Transverse colon (tissue), 4 donors: ENCODE measurements at places on chromosomes 5 and 9. TPM values are rescaled to one million over a fixed set of nuclear protein-coding genes. Genes with fewer than 3 reads are reported as not detected.

The PLAC8L1 gene
- total RNA-seq: not detected

The PCDHA6 gene
- 3.0 TPM for total RNA-seq

The PTPN3 gene
- total RNA-seq: 12.7 TPM

The SLC36A2 gene
- not detected for total RNA-seq

The CDX1 gene
- 249 TPM for total RNA-seq

The PTGER4 gene
- 104 TPM for total RNA-seq

The LIFR gene
- 28.1 TPM for total RNA-seq

DNA sequence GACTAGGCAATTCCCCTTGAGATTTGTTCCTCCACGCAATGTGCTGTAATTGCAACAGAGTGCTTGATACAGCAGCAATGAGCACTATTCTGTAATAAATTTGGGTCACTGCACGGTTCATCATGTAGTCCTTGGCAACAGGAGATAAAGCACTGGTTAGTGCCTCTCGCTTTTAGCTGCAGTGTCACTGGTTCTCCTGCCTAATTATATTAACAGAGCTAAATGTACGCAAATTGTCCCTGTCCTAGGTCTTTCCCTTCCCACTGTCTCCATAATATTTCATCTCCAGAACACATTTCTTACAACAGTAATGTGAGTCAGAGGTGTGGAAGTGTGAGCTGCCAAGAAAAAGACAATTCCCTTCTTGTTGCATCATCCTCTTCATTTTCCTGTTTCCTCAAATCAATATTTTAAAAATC is 553.1 kb downstream of the ZNF608 start:
- H3K27ac ChIP-seq: no peak overlapping the region
- H3K4me1 ChIP-seq: no peaks in the 10 kb centered on the region
- H3K36me3 ChIP-seq: no peaks in the 10 kb centered on the region
- no peaks in the 10 kb centered on the region for H3K27me3 ChIP-seq

DNA sequence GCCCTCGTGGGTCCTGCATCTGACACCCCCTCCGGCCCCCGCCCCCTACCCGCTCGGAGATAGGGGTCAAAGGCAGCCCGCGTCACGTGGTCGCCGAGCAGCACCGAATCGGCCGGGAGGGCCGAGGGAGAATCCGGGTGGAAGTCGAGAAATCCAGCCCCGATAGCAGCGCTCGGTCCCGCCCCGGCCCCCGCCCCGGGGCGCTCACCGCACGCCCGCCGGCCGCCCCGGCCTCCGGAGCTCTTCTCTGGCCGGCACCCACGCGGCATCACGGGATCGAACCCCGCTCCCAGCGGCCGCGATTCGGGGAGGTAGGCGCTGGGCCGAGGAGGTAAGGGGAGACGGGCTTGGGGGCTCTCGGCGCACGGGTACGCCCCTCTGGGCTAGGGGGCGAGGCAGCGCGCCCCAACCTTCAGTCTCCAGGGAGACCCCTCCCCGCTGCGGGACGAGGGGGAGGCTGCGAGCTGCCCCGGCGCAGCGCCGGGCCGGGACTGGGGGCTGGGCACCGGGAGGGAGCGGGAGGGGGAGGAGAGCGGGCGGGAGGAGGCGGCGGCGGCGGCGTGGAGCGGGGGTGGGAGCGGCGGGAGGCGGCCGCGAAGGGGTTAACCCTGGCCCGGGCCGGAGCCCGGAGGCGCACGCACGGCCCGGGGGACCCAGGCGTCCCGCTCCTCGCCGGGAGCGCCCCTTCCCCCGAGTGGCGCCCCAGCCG is 22.1 kb upstream of the NDST1 start:
- peak overlapping the region; percentile 62 for H3K4me3 ChIP-seq
- H3K27me3 ChIP-seq: no peaks in the 10 kb centered on the region
- peak overlapping the region; percentile 95 for H3K27ac ChIP-seq
- no peaks in the 10 kb centered on the region for H3K36me3 ChIP-seq
- peaks cover 49% of the 10 kb centered on the region for H3K4me1 ChIP-seq
- DNase-seq: peak; percentile 63

DNA sequence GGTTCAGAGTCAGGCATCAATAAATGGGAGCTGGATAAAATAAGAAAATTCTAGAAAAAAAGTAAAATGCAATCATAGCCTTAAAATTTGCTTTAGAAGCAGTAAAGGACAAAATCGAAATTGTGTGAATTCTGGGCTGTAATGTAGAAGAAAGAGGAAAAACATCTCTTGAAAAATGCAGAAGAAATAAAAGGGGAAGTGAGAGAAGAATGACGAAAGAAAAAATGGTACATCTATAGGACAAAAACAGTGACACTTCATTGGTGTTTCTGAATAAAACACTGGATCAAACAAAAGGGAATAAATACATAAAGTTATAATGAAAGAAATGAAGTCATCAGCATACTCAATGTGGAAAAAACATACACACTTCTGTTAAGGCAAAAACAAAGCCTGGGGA is 642.3 kb downstream of the ACTL7B start:
- no peaks in the 10 kb centered on the region for H3K36me3 ChIP-seq
- H3K27ac ChIP-seq: no peak overlapping the region
- no peak for DNase-seq
- H3K4me3 ChIP-seq: no peak overlapping the region

GRCh38 chr9:126296687-126297086 is 29.9 kb upstream of the MVB12B start:
- peaks cover 16% of the 10 kb centered on the region for H3K4me1 ChIP-seq
- DNase-seq: no peak
- no peak overlapping the region for H3K27ac ChIP-seq
- H3K36me3 ChIP-seq: no peaks in the 10 kb centered on the region
- H3K27me3 ChIP-seq: peaks cover 12% of the 10 kb centered on the region

GRCh38 chr9:127316586-127317323 is 52.2 kb downstream of the GARNL3 start:
- no peak for DNase-seq
- no peaks in the 10 kb centered on the region for H3K27me3 ChIP-seq
- H3K27ac ChIP-seq: no peak overlapping the region
- no peaks in the 10 kb centered on the region for H3K36me3 ChIP-seq

DNA sequence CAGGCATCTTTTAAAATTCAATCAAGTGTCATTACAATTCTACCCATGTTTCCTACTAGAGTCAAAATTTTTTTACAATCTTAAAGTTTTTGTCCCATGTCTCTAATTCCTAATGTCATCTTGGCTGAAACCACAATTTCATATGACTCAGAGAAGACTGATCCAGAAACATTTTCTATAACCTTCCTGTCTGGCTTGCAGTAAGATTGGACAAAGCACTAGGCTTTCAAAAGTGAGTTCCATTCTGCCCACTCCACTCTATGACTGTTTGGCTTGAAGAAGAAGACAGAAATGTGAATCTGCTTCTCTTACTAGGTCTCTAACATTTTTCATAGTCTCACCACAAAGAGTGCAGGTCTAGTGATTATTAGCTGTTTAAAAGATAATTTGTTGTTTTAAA is 88.8 kb downstream of the NR3C1 start:
- H3K36me3 ChIP-seq: peaks cover 12% of the 10 kb centered on the region
- H3K4me3 ChIP-seq: no peak overlapping the region
- no peaks in the 10 kb centered on the region for H3K27me3 ChIP-seq
- H3K4me1 ChIP-seq: no peaks in the 10 kb centered on the region
- no peak overlapping the region for H3K27ac ChIP-seq

GRCh38 chr5:158553962-158554336 is 545.8 kb downstream of the EBF1 start:
- DNase-seq: no peak
- H3K4me1 ChIP-seq: no peaks in the 10 kb centered on the region

DNA sequence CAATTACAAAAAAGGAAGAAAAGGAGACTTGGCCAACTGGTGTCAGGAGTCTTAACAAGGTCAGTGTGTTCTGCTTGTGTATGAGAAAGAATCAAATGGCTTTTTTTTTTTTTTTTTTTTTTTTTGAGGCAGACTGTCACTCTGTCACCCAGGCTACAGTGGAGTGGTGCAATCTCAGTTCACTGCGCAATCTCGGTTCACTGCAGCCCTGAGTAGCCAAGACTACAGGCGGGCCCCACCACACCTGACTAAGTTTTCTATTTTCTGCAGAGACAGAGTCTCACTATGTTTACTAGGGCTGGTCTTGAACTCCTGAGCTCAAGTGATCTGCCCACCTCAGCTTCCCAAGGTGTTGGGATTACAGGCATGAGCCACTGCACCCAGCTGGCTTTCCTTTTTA is 3.1 kb upstream of the IL7R start:
- H3K27ac ChIP-seq: peak overlapping the region; percentile 19
- H3K36me3 ChIP-seq: no peaks in the 10 kb centered on the region
- DNase-seq: peak; percentile 22
- no peak overlapping the region for H3K4me3 ChIP-seq
- H3K27me3 ChIP-seq: no peaks in the 10 kb centered on the region
- H3K4me1 ChIP-seq: peaks cover 2% of the 10 kb centered on the region

DNA sequence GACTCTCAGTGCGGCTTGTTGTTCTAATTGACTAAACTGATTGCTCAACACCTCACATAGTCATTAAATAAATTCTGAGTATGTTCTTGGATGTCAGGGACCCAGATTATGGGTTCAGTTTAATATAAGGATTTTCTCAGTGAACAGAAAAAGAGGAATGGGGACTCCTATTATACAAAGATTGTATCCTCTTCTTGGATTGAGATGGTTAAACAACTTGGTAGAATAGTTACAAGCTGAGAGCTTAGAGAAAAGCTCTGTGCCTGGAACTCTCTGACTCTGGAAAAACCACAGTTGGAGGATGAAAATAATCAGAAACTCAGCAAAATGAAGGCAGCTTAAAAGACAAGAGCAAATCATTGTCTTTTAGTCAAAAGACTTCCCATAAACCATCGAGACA is 30.5 kb downstream of the ANKRA2 start:
- H3K27me3 ChIP-seq: peaks cover 8% of the 10 kb centered on the region
- no peaks in the 10 kb centered on the region for H3K36me3 ChIP-seq
- H3K4me3 ChIP-seq: no peak overlapping the region
- DNase-seq: no peak
- no peaks in the 10 kb centered on the region for H3K4me1 ChIP-seq
- H3K27ac ChIP-seq: no peak overlapping the region

- no peaks in the 10 kb centered on the region for H3K4me1 ChIP-seq
- no peaks in the 10 kb centered on the region for H3K27me3 ChIP-seq
- no peaks in the 10 kb centered on the region for H3K36me3 ChIP-seq
- no peak for DNase-seq
Observed at GRCh38 chr5:15687401-15687800, 187.4 kb downstream of the FBXL7 start.

DNA sequence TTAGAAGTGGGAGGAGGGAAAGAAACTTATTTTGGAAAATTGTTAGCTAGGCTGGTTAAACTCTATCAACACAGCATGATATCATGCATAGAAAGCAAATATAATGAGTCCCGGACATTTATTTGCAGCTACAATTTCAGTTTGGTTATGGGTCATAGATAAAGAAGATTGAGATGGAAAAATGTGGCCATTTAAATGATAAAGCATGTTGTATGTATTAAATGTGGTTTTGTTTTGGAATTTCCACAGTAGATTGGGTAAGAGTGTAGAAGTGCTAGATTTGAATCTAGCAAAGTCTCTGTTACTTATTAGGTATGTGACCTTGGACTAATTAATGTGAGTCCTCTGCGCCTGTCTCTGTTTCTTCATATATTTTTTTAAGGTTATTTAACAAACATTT is 217.4 kb downstream of the KDM4C start:
- H3K27me3 ChIP-seq: no peaks in the 10 kb centered on the region
- H3K36me3 ChIP-seq: no peaks in the 10 kb centered on the region
- H3K27ac ChIP-seq: no peak overlapping the region
- no peak overlapping the region for H3K4me3 ChIP-seq
- no peaks in the 10 kb centered on the region for H3K4me1 ChIP-seq

- no peak for DNase-seq
- H3K27ac ChIP-seq: no peak overlapping the region
- no peaks in the 10 kb centered on the region for H3K36me3 ChIP-seq
Observed at GRCh38 chr9:93258419-93258817, 74.5 kb downstream of the WNK2 start.

DNA sequence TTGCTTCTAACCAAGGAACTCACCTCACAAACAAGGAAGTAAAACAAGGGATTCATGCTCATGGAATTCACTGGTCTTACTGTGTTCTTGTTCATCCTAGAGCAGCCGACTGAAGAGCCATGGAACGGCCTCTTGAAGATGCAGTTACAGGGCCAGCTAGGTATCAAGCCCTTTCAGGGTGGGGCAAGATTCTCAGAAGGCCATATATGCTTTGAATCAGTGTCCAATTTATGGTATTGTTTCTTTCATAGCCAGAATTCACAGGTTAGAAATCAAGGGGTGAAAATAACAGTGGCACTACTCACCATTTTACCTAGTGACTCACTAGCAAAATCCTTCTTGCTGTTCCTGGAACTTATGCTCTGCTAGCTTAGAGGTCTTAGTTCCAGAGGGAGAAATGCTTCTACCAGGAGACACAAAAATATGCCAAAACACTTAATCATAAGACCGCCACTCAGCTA is 159.5 kb upstream of the CDH10 start:
- H3K4me3 ChIP-seq: no peak overlapping the region
- no peak overlapping the region for H3K27ac ChIP-seq
- H3K36me3 ChIP-seq: no peaks in the 10 kb centered on the region
- H3K4me1 ChIP-seq: no peaks in the 10 kb centered on the region
- no peaks in the 10 kb centered on the region for H3K27me3 ChIP-seq

DNA sequence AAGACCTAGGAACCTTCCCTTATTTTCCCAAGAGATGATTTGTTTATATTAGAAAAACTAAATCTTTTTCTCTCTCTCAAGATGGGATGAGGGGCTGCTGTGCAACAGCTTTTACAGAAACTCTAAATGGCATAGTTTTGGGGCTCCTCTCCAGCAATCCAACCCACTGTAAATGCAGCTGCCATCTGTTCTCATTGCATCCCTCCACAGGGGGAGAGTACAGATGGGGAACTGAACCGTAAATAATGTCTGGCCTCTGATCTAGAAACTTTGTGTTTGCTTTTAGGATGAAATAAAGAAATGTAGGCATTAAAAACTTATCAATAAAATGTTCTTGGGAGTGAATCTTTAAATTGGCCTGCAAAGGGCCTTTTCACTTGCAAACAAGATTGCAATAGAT is 291.4 kb downstream of the MCTP1 start:
- no peak overlapping the region for H3K27ac ChIP-seq
- no peak overlapping the region for H3K4me3 ChIP-seq
- H3K4me1 ChIP-seq: no peaks in the 10 kb centered on the region
- H3K36me3 ChIP-seq: no peaks in the 10 kb centered on the region
- no peaks in the 10 kb centered on the region for H3K27me3 ChIP-seq

DNA sequence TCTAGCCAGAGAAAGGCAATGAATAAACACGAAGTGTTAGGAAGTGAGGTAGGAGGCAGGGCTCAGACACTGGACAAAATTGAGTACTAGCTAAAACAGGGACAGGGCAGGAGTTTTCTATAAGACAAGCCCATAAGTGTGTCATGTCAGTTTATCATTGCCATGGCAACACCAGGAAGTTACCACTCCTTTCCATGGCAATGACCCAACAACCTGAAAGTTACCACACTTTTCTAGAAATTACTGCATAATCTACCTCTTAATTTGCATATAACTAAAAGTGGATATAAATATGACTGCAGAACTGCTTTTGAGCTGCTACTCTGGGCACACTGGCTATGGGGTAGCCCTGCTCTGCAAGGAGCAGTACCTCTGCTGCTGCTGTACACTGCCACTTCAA is 442.5 kb upstream of the COX7C start:
- H3K4me1 ChIP-seq: no peaks in the 10 kb centered on the region
- H3K36me3 ChIP-seq: no peaks in the 10 kb centered on the region
